ENCODE measurements at places on chromosomes 13 and 19. TPM values are rescaled to one million over a fixed set of nuclear protein-coding genes. Genes with fewer than 3 reads are reported as not detected.

DNA sequence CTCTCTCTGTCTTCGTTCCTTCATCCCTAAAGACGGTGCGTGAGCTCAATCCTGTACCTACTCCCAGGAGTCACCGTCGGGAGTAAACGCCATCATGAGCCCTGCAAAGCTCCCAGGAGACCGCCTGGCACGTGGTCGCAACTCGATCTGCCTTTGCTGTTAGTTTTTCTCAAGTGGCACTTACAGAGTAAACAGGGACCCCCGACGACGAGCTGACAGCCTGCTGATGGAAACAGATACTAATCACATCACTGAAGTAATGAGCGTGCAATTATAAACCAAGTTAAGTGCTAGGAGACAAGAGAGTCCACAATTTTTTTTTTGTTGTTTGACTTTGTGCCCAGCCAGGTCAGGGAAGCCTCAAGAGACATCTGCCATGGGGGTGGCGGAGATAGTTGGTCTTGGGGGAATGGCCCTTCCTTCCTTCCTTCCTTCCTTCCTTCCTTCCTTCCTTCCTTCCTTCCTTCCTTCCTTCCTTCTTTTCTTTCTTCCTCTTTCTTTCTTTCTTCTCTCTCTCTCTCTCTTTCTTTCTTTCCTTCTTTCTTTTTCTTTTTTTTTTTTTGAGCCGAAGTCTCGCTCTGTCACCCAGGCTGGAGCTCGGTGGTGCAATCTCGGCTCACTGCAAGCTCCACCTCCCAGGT is 23.6 kb downstream of the CACNG6 start:
- H3K27ac ChIP-seq = no peak overlapping the region
- no peaks in the 10 kb centered on the region for H3K36me3 ChIP-seq
- H3K4me1 ChIP-seq = no peaks in the 10 kb centered on the region
- DNase-seq = no peak
- H3K4me3 ChIP-seq = no peak overlapping the region

GRCh38 chr13:39776439-39776838 is 121.0 kb downstream of the COG6 start:
- H3K27ac ChIP-seq = no peak overlapping the region
- H3K36me3 ChIP-seq = no peaks in the 10 kb centered on the region
- no peaks in the 10 kb centered on the region for H3K4me1 ChIP-seq
- no peaks in the 10 kb centered on the region for H3K27me3 ChIP-seq
- H3K4me3 ChIP-seq = no peak overlapping the region

GRCh38 chr13:60603049-60603448 is 206.0 kb downstream of the TDRD3 start:
- DNase-seq = no peak
- no peak overlapping the region for H3K27ac ChIP-seq
- no peaks in the 10 kb centered on the region for H3K36me3 ChIP-seq
- H3K4me3 ChIP-seq = no peak overlapping the region
- no peaks in the 10 kb centered on the region for H3K4me1 ChIP-seq
- H3K27me3 ChIP-seq = no peaks in the 10 kb centered on the region

DNA sequence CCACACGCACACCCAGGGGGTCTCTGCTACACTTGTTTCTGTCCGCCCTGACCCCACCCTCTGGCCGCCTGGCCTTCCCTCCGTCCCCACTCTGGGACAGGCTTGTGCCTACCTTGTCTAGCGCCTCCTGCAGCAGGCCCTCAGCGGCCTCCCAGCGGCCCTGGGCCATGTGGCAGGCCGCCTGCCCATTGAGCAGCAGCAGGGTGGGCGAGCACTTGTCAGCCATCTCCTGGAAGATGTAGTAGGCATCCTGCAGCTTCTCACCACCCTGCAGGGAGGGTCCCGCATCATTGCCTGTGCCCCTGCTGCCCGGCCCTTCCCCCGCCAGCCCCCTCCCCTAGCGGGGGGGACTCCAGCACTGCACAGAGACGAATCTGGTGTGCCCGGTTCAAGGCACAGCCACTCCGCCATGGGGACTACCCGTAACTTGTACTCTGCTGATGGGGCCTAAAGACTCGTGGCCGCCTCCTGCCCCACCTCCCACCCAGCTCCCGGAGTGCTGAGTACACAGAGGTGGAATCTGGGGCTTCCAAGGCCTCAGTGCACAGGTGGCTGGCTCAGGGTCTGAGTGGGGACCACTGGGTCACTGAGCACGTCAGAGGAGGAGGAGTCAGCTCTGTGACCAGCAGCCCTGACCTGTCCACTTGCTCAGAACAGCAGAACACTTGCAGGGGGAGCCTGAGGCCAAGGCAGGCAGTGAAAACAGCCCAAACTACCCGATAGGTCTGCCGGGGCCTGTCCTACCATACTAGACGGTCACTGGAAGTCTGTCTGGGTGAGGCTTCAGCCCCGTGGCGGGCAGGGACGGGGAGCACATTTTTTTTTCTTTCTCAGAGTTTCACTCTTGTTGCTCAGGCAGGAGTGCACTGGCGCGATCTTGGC is 7.4 kb upstream of the CERS1 start:
- DNase-seq = peak; percentile 33
- H3K4me1 ChIP-seq = no peaks in the 10 kb centered on the region
- H3K36me3 ChIP-seq = no peaks in the 10 kb centered on the region
- no peak overlapping the region for H3K27ac ChIP-seq

DNA sequence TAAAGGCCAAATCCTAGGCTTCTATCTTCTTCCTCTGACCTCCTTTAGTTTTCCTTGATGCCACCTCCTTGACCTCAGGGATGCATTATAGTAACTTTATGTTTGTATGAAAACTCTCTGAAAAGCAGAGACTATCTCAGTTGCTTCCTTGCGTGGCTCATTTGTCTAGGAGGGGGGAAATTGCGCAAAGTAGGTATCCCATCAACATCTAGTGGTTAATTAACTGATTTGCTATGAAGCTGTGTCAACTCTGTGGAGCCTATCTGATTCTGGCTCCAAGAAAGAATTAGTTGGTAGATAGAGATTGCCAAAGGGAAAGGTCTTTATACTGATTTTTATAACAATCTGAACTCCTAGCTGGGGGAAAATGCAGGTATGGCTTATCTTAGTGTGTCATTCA is 82.1 kb upstream of the FRY start:
- H3K36me3 ChIP-seq = no peaks in the 10 kb centered on the region
- H3K4me1 ChIP-seq = peaks cover 5% of the 10 kb centered on the region
- no peak overlapping the region for H3K4me3 ChIP-seq
- no peak overlapping the region for H3K27ac ChIP-seq

DNA sequence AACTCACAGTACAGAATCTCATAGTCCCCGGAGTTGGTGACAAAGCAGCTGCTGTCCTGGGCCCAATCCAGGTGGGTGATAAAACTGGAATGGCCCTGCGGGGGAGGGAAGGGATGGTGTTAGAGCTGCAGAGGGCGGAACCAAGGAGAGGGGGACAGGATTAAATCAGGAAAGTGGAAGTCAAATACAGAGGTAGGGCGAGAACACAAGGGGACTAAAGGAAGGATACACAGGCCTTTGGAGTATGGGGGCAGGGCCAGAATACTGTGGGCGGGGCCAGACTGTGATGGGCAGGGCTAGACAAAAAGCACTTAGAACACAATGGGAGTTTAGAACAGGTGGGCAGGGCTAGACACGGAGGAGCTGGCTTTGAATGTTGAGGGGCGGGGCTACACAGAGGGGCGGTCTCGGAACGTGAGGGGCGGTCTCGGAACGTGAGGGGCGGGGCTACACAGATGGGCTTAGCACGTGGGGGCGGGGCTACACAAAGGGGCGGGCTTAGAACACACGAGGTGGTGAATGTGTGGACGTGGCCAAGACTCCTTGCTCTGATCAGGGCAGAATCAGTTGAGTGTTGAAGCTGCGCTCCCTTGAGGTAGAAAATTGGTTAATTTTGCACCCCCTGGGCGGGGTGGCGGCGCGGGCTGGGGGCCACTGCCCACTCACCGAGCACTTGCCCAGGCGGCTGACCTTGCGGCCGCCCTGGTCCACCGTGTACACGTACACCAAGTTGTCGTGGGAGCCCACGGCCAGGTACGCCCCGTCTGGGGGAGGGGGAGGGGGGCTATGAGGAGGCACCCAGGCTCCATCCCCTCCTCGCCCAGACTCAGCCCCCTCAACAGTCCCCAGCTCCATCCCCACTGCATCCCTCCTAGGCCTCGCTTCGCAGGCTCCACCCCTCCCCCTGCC is 14.0 kb upstream of the GPR4 start:
- peak; percentile 98 for DNase-seq
- no peaks in the 10 kb centered on the region for H3K4me1 ChIP-seq
- peak overlapping the region; percentile 62 for H3K4me3 ChIP-seq
- H3K36me3 ChIP-seq = no peaks in the 10 kb centered on the region
- H3K27me3 ChIP-seq = no peaks in the 10 kb centered on the region

DNA sequence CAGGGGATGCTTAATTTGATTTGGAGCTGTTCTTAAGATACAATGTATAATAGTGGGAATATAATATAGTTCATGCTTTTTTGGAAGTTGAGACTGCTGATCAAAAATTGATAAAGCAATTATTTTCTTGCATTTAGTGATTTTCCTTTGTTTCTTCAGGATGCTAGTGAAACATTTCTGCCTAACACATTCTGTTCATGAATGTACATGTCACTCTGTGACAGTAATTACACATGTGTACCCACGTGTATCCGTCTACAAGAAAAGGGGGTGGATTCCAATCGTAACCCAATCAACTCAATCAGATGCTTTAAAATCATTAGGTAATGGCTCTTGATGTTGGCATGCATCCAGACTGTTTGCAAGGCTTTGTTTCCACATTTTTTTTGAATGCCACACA is 5.0 kb upstream of the FRY start:
- no peaks in the 10 kb centered on the region for H3K36me3 ChIP-seq
- no peaks in the 10 kb centered on the region for H3K27me3 ChIP-seq
- no peak overlapping the region for H3K27ac ChIP-seq

GRCh38 chr19:17772172-17772571 is 20.9 kb downstream of the FCHO1 start:
- H3K36me3 ChIP-seq = no peaks in the 10 kb centered on the region
- no peak overlapping the region for H3K27ac ChIP-seq
- H3K4me3 ChIP-seq = no peak overlapping the region
- DNase-seq = no peak
- H3K27me3 ChIP-seq = no peaks in the 10 kb centered on the region

DNA sequence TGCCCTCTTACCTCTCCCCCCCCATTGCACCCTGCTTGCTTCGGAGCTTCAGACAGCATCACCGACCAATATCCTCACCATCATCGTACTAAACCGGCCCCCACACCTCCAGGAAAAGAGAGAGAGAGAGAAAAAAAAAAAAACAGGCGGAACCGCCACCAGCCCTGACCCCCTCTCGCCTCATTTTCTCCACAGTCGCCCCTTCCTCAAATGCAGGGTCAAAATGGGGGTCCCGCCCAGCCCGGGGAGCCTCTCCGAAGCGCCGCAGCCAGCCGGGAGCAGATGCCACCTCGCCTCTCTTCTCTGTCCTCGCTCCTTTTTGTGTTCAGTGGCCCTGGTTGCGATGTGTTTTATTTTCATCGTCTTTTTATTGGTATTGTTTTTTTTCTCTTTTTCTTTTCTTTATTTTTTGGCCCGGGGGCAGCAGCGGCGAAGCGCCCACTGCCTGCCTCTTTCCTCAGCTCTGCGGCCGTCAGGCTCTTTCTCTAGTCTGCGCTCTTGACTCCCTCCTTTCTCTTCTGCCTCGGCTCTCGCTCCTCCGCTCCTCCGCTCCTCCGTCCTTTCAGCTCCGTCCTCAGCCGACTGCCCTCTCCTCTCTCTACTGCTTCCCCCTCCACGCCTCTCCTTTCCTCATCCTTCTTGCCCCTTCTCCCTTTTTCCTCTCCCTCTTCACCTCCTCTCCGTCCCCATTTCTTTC is 41.4 kb downstream of the DEDD2 start:
- peak; percentile 25 for DNase-seq
- no peaks in the 10 kb centered on the region for H3K36me3 ChIP-seq
- H3K4me1 ChIP-seq = no peaks in the 10 kb centered on the region
- H3K27me3 ChIP-seq = peaks cover 46% of the 10 kb centered on the region

GRCh38 chr19:29429581-29429980 is 96.2 kb upstream of the VSTM2B start:
- peak; percentile 41 for DNase-seq
- H3K27ac ChIP-seq = no peak overlapping the region
- no peaks in the 10 kb centered on the region for H3K4me1 ChIP-seq
- no peaks in the 10 kb centered on the region for H3K27me3 ChIP-seq

GRCh38 chr19:3693025-3693925 is 7.0 kb downstream of the PIP5K1C start:
- no peaks in the 10 kb centered on the region for H3K4me1 ChIP-seq
- H3K27me3 ChIP-seq = no peaks in the 10 kb centered on the region
- H3K36me3 ChIP-seq = no peaks in the 10 kb centered on the region
- no peak overlapping the region for H3K4me3 ChIP-seq

GRCh38 chr19:40542202-40542859 is 34.3 kb upstream of the SHKBP1 start:
- H3K36me3 ChIP-seq = no peaks in the 10 kb centered on the region
- H3K4me1 ChIP-seq = no peaks in the 10 kb centered on the region
- no peak overlapping the region for H3K27ac ChIP-seq
- H3K27me3 ChIP-seq = no peaks in the 10 kb centered on the region
- peak; percentile 94 for DNase-seq
- H3K4me3 ChIP-seq = no peak overlapping the region

- H3K4me1 ChIP-seq = no peaks in the 10 kb centered on the region
- DNase-seq = no peak
- peaks cover 23% of the 10 kb centered on the region for H3K36me3 ChIP-seq
- H3K27ac ChIP-seq = no peak overlapping the region
- no peak overlapping the region for H3K4me3 ChIP-seq
These were observed 7.0 kb downstream of the ZNF749 start for GRCh38 chr19:57441979-57442752.

DNA sequence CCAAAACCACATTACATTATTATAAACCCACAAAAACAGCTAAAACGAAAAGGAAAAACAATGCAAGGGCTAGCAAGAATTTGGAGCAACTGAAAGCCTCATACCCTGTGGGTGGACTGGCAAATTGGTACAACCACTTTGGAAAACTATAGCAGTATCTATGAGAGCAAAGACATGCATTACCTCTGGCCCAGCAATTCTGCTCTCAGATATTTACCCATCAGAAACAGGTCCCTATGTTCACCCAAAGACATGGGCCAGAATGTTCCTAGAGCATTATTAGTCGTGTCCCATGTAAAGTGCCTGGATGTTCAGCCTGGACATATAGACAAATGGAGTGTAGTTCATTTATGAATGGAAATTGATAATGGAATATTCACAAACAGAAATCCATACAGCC is 27.9 kb downstream of the POP4 start:
- H3K4me3 ChIP-seq = no peak overlapping the region
- no peaks in the 10 kb centered on the region for H3K27me3 ChIP-seq
- no peaks in the 10 kb centered on the region for H3K4me1 ChIP-seq
- no peak overlapping the region for H3K27ac ChIP-seq
- DNase-seq = no peak

- peaks cover 4% of the 10 kb centered on the region for H3K27me3 ChIP-seq
- H3K4me1 ChIP-seq = no peaks in the 10 kb centered on the region
- peak; percentile 73 for DNase-seq
- no peak overlapping the region for H3K4me3 ChIP-seq
- H3K36me3 ChIP-seq = no peaks in the 10 kb centered on the region
These were observed 39.2 kb upstream of the SEMA6B start for GRCh38 chr19:4598712-4599111.

The MEGF8 gene
- 31.6 TPM for total RNA-seq

The MEIOSIN gene
- total RNA-seq = not detected

The CYP4F12 gene
- total RNA-seq = 4.4 TPM

The TRPM4 gene
- 89.1 TPM for total RNA-seq
